ENCODE measurements at places on chromosomes 12 and 14.

DNA sequence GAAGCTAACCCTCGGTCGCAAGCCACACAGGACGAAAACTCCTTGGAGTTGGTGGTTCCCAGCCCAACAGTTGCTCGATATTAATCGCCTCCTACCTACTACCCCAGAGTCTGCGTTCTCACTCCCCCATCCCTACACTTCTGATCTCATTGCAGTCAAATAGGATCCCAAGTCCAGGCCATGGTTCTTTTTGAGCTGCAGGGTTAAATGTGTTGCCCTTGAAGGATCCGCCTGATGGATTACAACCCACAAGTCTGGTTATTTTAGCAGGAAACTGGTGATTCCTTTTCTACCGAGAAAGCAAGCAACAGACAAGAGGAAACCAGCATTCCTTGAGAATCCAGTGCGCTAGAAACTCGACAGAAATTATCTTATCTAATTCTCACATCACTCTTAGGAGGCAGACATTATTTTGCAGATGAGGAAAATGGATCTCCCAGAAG, 785 bp upstream of the NIN start:
- no peak for DNase-seq

- no peak for DNase-seq
These were observed 133.4 kb upstream of the FGD4 start for GRCh38 chr12:32265951-32266350.

- no peak for DNase-seq
These were observed 980.6 kb downstream of the SLC6A15 start for GRCh38 chr12:83932011-83932410.

- DNase-seq, result no peak
These were observed 77.7 kb upstream of the MED13L start for GRCh38 chr12:116354950-116355783.

GRCh38 chr14:21093018-21093417, 5.4 kb downstream of the ZNF219 start:
- DNase-seq, result no peak

DNA sequence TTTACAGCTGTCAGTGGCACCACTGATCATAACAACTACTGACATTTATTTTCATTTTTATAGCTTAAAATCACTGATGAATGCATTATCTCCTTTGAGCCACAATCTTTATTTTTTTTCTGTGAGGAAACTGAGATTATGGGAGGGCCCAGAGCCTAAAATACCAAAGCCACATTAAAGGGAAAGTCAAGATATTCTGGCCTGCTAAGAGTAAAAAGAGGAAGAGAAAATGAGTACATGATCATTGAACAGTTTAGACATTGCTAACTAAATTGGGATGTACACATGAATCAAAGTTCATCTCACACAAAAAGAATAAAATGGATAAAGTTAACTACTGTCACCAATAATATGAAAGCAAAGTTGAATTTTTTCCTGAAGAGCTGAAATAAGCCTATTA, 170.5 kb upstream of the GARIN2 start:
- DNase-seq, result no peak

DNA sequence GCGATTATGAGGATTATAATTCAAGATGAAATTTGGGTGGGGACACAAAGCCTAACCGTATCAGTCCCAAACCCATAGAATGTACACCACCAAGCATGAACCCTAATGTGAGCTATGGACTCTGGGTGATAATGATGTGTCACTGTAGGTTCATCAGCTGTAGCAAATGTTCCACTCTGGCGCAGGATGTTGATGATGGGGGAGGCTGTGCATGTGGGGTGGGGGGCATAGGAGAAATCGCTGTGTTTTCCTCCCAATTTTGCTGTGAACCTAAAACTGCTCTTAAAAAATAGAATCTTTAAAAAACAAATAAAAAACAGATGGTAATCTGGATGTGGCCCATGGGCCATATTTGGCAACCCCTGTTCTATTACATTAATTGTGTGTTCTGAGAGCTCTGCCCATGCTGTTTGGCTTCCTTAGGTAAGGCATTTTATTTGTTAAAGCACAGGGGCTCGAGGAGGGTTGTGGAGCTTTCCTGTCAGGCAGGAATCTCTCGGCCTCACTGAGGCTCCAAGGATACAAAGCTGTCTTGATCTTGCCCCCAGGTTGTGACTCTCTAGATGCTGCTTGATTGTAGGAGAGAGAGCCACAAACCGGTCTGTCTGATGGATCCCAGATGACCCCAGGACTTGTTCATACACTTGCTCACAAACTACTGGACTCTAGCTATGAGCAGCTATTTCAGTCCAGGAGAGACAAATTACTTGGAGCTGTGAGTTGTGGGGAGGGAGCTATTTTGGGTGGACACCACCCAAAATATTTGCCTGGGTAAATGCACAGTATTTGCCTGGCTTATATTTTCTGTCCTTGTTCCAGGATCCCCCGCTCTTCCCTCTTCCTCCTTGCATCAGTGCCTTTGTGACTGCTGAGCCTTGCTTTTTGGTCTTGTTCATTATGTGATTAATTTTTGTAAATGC, 340.2 kb downstream of the MED13L start:
- no peak for DNase-seq

GRCh38 chr12:22880331-22880730, 255.4 kb downstream of the ETNK1 start:
- DNase-seq, result no peak

DNA sequence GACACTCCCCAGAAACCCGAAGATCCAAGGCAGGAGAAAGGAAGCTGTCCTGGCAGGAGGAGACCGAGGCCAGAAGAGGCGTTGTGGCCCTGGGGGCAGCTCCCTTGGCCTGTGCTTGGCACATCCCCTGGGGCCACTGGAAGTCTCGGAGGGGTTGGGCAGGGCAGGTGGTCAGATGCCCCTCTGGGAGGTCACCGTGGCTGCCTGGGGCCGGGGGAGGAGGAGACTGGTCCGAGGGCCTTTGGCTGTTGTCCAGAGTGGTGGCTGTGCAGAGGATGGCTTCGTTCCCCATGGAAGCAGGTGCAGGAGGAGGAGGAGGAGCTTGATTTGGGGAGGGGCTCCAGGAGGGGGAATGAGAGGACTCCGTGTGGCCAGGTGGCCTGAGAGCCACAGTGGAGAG, 3.3 kb upstream of the NUDT14 start:
- no peak for DNase-seq

GRCh38 chr12:26473291-26473690, 277.9 kb downstream of the SSPN start:
- DNase-seq, result no peak
